T-helper 1 cell (primary cell): ENCODE measurements at places on chromosomes 6 and 20.

DNA sequence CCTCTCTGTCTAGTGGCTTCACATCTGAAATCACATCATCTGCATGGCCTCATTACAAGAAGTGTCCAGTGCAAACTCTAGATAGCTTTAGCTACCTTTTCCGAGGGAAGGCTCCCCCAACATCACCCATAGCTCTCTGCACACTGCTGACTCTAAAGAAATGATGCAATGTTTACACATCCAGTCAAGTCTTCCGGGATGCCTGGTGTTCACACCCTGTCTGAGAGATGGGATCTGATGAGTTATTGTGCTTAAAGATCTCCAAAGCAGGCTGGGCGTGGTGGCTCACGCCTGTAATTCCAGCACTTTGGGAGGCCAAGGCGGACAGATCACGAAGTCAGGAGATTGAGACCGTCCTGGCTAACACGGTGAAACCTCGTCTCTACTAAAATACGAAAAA is 404.6 kb upstream of the IRAK1BP1 start:
- no peak for DNase-seq

DNA sequence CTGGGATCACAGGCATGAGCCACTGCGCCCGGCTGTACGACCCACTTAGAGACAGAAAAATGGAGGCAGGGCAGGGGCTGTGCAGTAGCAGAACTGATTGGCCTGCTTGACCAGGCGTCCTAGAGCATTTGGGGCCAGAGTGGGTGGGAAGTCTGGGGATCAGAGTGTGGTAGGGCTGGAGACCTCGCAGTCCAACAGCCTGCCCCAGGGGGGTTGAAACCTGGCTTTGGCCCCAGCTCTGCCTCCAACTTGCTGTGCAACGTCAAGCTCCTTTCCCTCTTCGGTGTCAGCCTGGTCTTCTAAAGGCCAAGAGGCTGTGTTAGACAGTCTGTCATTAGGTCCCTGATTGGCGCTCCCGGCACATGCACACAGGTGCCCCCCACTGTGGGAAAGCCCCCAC is 15.3 kb upstream of the SPDEF start:
- no peak for DNase-seq

DNA sequence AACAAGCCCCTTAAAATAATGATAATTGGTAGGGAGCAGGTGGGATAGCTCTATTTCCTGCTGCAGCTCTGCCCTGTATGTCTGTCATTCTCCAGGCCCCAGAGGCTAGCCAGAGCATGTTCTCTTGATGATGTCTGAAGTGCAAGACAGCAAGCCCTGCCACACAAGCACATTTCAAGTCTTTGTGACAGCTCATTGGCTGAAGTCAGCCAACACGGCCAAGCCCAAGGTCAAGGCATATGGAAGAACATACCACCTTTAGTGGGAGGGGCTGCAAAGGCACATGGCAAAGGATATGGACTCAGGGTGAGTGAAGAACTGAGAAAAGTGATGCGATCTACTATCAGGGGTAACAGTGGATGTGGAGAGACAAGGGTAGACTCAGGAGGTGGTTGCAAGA is 116.1 kb downstream of the PRND start:
- no peak for DNase-seq

- no peak for DNase-seq
Measured at GRCh38 chr20:61767761-61768494, 297.8 kb downstream of the TAF4 start.

DNA sequence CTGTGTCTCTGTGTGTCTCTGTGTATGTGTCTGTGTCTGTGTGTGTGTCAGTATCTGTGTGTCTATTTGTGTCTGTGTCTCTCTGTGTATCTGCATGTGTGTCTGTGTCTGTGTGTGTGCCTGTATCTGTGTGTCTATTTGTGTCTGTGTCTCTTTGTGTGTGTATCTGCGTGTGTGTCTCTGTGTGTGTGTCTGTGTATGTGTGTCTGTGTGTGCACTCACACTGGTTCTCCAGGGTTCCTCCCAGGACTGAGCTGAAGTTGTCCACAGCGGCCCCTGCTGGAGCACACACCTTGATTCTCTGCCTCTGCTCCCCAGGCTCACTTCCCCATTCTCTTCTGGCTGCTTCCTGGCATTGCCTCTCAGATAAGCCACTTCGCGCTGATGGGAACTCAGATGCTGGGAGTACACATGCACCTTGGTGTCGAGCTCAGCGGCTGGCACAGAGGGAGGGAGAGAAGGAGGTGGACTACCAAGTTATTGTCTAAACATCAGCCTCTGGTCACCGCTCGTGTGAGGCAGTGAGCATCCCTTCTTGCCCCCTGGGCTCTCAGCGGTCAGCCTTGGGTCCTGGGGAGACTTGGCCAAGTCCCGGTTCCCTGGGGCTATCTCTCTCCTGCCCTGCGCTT is 104.9 kb upstream of the NXT1 start:
- no peak for DNase-seq
